ENCODE measurements at places on chromosomes 5 and 9.
A peak's percentile ranks its signal among the peaks of the same experiment; 100 is the strongest.

GRCh38 chr5:175797521-175798038 is 73.8 kb upstream of the CPLX2 start:
- no peak for DNase-seq

DNA sequence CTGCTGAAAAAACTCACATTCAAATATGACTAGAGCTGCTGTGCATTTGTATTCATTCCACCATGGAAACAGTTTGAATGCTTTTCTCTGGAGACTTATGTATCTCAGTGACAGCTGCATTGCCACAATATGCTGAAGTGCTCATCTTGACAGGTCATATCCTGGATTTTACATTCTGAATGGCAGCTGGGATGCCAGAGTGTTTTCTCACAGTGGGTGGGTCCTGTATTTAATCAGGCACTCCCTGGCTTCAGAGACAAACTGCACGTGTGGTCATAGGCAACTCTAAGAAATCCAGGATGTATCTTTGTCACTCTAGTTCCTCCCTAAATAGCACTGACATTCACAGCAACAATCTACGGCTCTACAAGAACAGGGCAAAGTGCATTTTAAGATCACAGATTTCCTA is 75.6 kb downstream of the ST8SIA4 start:
- DNase-seq, result peak; percentile 49

- no peak for DNase-seq
Measured at GRCh38 chr5:32206509-32207354, 32.6 kb upstream of the GOLPH3 start.

- peak; percentile 13 for DNase-seq
Measured at GRCh38 chr5:50302815-50303490, 138.1 kb downstream of the EMB start.

DNA sequence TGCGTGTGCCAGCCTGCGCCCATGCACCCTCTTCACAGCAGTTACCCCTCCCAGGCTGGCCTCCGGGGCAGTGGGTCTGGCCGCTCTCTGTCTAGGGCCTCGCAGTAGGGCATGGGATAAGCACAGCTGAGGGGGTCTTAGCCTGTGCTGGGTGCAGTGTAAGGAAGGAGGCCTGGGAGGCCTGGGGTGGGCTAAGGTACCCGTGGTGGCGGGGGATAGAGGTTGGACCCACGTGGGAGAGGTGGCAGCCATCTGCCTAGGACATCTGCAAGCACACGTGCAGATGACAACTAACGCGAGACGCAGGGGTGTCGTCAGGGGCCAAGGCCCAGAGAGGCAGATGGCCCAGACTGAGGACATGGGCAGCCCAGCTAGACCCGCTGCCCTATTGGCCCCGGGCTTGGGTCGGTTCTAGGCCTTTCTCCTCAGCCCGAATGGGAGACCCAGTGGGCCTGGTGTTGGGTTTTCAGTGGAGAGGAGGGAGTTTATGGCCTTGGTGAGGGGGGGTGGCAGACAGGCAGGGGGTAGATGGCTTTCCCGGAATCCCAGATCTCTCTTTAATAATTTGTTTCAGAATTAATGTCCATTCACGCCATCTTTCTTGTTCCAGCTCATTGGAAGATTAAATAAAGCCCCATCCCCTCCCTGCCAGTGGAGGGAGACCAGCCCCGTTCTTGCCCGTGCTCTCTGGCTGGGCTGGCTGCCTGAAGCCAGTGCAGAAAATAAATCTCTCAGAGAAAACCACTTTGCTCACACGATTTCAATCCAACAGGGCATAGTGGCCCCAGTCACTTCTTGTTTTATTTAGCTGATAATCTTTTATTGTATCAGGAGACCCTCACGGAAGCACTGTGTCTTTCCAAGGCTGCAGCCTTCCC is 154.2 kb downstream of the GAPVD1 start:
- no peak for DNase-seq

GRCh38 chr5:1761453-1761755 is 38.2 kb downstream of the MRPL36 start:
- DNase-seq, result no peak

- no peak for DNase-seq
Measured at GRCh38 chr9:6827439-6828145, 69.8 kb downstream of the KDM4C start.

- no peak for DNase-seq
Measured at GRCh38 chr5:93990504-93991070, 249.2 kb upstream of the POU5F2 start.

DNA sequence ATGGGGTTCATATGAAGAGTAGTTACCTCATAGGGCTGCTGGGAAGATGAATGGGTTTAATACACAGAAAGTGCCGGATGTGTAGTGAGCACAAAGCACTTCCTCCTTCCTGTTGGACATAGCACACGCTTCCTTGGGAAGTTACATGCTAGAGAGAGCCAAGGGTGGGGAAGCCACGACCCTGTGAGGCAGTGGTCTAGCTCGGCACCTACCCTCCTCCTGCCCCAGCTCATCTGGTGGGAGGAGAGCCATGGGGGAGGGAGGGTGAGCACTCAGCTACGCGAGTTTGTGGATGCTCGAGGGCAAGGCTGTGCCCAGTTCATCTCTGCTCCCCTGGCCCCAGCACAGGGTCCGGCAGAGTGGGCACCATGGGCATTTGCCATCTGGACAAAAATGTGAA is 43.6 kb upstream of the NEK6 start:
- DNase-seq, result no peak

DNA sequence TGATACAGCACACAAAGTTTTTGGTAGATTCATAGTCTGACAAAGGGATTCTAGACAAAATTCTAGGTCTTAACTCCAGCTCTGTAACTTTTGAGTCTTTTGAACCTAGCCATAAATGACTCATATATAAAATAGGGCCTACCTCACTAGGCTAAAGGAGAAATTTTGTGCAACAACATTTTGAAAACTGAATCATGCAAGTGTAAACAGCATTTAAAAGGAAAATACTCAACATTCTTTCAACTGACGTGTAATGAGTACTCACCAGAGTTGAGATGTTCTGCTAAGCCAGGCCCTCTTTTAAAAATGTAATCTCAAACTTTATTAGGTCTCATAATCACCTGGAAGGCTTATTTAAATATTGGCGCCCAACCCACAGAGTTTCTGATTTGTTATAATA is 113.2 kb downstream of the STK32A start:
- DNase-seq, result peak; percentile 16

- DNase-seq, result peak; percentile 57
Measured at GRCh38 chr5:65483546-65484346, 2.0 kb upstream of the ADAMTS6 start.

Measured in skeletal muscle cell (primary cell).